ENCODE measurements at places on chromosomes 11 and 22. TPM values are rescaled to one million over a fixed set of nuclear protein-coding genes. Genes with fewer than 3 reads are reported as not detected.

DNA sequence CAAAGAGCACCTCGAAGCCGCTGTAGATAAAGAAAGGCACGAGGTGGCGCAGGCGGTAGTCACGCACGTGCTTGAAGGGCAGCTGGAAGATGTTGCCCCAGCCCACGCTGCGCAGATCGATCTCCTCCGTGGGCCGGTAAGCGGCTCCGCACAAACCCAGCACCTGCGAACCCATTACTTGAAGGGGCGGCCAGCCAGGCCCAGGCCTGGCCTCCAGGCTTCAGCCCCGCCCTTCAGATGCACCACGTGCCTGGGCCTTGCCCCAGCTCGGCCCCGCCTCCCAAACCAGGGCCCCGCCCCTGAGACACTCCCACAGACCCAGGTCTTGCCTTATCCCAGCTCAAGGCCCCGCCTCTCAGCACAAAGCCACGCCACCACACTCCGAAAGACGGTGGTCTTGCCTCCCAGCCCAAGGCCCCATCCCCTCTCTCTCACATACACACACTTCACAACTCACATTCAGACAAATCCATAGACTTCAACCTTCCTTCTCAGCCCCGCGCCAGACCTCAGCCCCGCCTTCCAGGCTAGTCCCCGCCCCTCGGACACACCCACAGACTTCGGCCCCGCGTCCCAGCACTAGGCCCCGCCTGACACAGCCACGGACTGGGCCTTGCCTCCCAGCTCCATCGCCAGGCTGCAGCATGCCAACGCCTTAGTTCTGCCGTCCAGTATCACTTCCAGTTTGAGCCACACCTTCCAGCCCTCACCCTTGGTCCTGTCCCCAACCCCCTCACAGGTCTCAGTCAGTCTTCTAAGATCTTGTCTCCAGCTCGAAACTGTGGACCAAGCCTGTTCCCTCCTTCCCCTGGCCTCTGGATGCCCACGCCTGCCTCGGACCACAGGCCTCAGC is 7.0 kb downstream of the UNC93B1 start:
- H3K36me3 ChIP-seq: no peaks in the 10 kb centered on the region
- peak overlapping the region; percentile 31 for H3K4me3 ChIP-seq
- H3K27ac ChIP-seq: peak overlapping the region; percentile 77

DNA sequence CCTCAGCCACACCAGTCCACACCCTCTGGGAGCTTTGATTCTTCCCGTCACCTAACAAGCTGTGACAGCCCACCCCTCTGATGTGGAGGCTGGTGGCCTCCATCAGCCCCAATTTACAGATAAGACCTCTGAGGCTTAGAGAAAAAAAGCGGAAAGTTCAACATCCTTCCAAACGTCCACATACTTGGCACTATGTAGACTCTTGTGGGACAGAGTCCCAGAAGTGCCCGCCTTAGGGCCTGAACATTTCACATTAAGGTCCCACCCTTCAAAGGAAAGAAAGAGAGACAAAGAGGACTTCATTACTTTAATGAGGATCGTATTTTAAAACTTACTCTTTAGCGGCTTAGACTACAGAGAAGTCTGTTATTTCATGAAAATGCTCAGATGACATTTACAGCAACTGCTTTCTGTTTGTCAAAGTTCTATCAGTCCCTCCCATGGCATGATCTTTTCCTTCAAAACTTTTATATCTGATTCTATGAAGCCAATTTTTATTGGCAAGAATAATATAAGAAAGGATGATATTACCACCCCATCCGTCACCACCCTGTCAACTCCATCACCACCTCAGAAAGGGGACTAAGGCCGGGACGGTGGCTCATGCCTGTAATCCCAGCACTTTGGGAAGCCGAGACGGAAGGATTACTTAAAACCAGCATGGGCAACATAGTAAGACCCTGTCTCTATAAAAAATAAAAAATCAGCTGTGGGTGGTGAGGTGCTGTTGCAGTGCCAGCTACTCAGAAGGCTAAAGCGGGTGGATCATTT is 15.7 kb upstream of the SCGB1A1 start:
- no peak for DNase-seq
- no peaks in the 10 kb centered on the region for H3K4me1 ChIP-seq
- no peak overlapping the region for H3K27ac ChIP-seq
- no peaks in the 10 kb centered on the region for H3K36me3 ChIP-seq

DNA sequence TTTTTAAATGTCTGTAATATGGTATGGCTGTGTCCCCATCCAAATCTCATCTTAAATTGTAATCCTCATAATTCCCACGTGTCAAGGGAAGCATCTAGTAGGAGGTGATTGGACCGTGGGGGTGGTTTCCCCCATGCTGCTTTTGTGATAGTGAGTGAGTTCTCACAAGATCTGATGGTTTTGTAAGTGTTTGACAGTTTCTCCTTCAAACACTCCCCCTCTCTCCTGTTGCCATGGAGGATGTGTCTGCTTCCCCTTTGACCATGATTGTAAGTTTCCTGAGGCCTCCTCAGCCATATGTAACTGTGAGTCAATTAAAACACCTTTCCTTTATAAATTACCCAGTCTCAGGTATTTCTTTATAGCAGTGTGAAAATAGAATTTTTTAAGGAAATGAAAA is 31.1 kb upstream of the CD44 start:
- no peak for DNase-seq
- H3K27ac ChIP-seq: no peak overlapping the region
- peaks cover 4% of the 10 kb centered on the region for H3K4me1 ChIP-seq
- H3K4me3 ChIP-seq: no peak overlapping the region
- H3K36me3 ChIP-seq: no peaks in the 10 kb centered on the region

DNA sequence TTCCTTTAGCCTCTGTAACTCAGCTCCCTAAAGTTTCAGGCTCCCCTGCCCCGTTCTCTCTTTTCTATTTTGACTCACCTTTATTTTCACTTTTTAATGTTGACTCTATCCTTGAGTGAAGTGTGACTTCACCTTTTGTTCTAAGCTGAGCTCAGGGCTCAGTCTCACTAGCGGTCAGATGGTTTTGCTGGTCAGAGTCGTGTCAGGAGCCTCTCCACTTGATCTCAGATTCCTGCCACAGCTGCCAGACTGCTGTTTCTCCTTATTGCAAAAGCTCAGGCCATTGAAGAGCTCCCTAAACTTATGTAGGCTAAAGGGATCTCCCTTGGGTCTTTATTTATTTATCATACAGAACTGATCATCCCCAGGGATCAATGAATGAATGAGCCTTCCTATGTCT is 13.7 kb upstream of the POU2AF2 start:
- no peaks in the 10 kb centered on the region for H3K4me1 ChIP-seq
- no peaks in the 10 kb centered on the region for H3K27me3 ChIP-seq
- H3K4me3 ChIP-seq: no peak overlapping the region
- H3K27ac ChIP-seq: no peak overlapping the region
- DNase-seq: no peak

DNA sequence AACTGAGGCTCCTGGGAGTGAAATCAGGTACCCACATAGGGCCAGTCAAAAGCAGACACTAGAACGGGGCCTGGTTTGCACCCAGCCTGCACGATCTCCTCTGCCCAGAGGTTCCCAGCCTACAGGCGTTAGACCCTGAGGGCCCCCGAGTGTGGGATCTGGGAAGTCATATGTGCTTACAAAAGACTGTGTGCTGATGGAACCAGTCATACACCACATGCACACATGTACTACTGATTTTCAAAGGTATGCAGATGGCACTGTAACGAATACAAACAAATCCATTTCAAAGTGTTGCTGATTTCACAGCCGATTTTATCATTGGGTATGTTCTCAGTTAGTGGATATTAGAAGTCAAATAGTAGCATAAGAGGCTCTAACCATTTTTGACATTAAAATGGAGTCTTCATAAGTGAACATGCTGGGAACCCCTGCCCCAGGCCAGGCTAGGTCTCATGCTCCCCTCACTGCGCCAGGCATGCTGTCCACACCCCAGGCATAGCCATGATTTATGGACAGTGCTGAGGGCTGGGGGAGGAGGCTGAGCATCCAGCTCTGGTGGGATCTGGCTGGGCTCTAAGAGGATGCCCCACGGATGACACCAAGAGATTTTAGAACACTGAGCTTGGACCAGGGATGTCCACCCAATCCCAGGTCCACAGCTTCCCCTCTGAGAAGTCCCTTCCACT is 38.6 kb upstream of the LRRC32 start:
- H3K4me3 ChIP-seq: no peak overlapping the region
- H3K27ac ChIP-seq: no peak overlapping the region
- no peaks in the 10 kb centered on the region for H3K27me3 ChIP-seq
- DNase-seq: no peak
- H3K36me3 ChIP-seq: no peaks in the 10 kb centered on the region

GRCh38 chr22:19543970-19544708 is 19.9 kb upstream of the CLDN5 start:
- no peaks in the 10 kb centered on the region for H3K27me3 ChIP-seq
- no peaks in the 10 kb centered on the region for H3K4me1 ChIP-seq
- DNase-seq: peak; percentile 38
- no peak overlapping the region for H3K4me3 ChIP-seq
- H3K27ac ChIP-seq: no peak overlapping the region
- H3K36me3 ChIP-seq: no peaks in the 10 kb centered on the region

The ACR gene
- total RNA-seq: 0.77 TPM

The LDLRAD3 gene
- total RNA-seq: 2.9 TPM

The CCDC34 gene
- 25.6 TPM for total RNA-seq
